ENCODE measurements at places on chromosomes 13 and 19.

DNA sequence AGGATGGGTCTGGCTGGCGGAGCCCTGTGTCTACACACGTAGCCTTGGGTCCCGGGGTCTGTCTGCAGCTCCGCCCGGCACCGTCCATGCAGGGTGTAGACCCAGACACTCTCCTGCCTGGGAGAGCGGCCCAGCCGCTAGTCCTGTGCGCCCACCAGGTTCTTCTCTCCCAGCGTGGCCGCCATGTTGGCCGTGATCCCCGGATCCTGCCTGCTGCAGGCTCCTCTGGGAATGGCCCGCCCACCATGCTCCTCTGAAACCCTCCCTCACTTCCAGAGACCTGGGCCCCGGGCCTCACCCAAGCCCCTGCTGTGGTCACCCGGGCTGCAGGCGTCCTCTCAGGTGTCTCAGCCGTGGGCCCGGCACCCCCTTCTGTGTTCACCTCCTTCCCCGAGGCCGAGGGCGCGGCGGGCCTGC, 57.7 kb upstream of the MCF2L start:
- DNase-seq: no peak

DNA sequence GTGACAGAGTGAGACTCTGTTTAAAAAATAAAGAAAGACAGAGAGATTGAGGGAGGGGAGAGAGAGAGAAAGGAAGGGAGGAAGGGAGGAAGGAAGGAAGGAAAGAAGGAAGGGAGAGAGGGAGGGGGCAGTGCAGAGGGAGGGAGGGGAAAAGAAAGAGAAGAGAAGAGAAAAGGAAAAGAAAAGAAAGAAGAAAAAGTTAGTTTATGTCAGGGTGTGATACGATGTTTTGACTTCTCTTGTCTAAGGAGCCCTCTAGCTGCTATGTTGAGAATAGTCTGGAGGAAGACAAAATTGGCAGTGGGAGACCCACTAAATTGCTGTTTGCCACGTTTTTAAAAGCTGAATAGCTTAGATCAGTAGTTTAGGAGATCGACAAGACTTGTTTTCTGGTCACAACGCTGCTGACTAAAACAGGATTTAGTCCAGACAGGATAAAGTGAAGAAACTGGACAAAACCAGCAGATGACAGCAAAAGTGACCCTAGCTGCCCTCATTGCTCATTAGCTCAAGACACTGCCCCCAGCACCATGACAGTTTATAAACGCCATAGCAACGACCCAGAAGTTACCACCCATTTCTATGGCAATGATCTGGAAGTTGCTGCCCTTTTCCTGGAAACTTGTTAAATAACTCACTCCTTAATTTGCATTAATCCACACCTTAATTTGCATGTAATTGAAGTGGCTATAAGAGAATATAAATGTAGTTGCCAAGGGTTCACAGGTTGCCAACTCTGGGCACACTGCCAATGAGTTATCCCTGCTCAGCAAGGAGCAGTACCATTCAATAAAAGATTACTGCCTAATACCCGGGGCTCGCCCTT, 11.1 kb downstream of the TEX101 start:
- no peak for DNase-seq

DNA sequence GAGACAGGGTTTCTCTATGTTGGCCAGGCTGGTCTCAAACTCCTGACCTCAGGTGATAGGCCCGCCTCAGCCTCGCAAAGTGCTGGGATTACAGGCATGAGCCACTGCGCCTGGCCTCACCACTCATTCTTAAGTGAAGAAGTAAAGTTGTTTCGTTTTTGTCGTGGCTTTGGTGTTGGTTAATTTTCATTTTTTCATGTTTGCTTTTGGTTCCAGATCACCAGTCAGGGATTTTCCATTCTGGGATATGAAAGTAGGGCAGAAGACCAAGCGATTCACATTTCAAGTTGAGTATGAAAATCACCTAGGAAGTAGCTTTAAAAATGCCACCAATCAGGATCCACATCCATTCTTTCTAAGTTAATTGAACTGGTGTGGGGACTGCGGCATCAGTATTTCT, 289.9 kb downstream of the DIAPH3 start:
- DNase-seq: no peak

DNA sequence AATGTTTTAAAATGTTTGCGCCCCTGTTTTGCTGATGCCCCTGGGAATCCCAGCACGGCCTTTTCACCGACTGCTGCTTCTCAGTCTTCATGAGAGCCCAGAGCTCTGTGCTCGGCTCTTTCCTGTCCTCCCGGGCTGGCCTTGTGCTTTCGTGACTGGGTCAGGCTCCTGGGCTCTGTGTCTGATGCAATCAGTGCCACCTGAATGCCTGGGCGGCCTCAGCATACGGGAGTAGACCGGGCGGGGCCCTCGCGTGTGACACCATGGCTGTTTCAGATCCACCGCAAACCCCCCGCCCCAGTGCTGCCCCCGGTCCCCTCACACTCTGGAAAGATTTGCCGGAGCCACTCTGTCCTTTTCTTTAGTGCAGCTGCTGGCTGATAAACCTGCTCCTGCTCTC, 21.4 kb downstream of the PABPC3 start:
- no peak for DNase-seq

GRCh38 chr19:11475861-11476260, 5.0 kb downstream of the ELAVL3 start:
- no peak for DNase-seq

DNA sequence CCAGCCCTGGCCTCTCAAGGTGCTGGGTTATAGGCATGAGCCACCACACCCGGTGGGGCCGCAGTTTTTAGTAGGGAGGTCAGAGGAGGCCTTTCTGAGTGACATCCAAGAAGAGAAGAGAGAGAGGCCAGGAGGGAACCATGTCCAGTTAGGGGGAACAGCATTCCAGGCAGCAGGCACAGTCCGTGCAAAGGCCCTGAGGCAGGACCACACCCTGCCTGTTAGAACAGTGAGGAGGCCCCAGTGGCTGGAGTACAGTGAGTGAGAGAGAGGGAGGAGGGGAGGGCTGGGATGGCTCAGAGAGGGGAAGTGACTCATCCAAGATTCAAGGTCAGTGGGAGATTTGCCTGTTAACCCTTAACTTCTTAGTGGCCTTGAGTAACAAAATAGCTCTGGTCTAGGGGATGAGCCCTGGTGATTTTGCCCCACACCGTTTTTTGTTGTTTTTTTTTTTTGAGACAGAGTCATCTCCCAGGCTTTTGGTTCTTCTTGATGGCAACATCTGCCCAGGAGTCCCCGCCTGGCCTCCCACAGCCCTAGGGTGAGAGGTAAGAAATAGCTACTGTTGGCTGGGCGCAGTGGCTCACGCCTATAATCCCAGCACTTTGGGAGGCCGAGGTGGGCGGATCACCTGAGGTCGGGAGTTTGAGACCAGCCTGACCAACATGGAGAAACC, 2.7 kb upstream of the PLIN3 start:
- DNase-seq: peak; percentile 57

DNA sequence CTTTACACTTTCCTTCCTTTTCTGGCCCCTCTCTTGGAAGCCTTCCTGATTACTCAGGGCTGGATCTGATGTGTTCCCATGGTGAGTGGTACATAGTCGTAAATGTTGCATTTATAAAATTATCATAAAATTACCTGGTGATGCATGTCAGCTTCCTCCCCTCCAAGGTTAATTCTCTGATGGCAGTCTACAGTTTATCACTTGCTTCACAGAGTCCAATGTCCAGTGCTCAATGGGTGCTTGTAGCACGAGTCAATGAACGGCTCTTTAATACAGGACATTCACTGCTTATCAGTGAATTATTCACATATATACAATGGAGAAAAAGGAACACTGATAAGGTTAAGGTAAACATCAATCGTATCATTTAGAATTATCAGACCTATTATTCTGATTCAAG, 27.0 kb upstream of the OXGR1 start:
- no peak for DNase-seq

DNA sequence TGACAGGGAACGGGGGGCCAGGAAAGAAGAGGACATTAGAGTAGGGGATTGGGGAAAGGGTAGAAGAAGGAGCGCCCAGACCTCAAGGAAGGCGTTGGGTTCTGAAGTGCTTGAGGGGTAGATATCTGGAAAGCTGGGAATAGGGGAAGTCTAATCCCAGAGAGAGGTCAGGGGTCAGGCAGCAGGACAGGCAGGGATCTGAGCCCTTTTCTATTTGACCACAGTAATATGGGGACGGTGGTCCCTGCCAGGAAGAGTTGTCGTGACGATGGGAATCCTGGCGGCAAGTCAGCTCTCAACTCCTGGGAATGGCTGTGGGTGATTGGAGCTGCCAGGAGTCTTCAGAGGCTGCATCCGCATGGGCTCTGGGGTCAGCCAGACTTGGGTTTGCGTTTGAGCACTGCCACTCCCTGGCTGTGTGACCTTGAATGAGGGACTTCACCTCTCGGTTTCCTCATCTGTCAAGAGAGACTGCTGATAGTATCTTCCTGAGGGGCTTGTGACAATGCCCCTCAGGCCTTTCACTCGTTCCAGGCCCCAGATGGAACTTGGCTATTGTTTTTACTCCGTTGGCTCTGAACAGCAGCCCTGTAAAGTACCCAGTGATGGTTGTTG, 1.3 kb downstream of the AP2A1 start:
- no peak for DNase-seq

- no peak for DNase-seq
These were observed 397.6 kb upstream of the KLHL1 start for GRCh38 chr13:70505809-70506208.

DNA sequence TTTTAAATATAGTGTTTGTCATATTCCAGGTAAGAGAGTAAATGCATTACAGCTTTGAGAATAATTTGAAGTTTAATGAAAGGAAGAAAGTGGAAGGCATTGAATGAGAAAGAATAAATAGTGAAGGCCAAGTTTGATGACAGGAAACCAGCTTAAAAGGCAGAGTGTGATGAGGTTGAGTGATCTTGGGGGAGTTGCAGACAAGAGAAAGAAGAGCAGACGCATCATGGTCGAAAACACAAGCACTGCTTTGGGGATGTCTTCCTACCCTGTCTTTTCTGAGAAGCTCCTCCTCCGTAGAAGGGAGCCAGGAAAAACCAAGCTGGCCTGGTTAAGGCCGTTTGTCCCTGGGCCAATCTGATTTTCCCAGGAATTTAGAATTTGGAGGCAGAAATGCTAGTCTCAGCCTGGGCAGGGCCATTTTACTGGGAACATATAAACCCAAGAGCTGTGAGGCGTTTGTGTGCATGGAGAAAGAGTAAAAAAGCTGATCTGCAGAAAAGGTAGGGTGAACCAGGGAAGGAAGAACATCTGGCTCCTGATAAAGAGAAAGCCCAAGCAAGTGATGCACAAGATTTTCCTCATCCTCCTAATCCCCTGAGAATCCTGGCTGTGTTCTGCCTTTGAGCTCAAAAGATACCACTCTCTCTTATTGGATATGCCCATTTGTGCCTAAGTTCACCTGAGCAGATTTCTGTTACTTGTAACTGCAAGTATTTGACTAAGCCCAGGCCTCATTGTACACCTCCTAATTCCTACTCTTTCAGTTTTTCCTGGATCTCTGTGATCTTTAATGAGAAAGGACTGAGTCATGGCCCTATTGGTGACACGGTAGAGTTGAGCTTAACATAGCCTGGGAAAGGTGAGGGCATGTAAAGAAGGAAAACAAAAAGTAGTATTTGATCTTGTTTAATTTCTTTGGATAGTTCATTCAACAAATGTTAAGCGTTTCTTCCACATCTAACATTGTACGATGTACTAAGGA, 80.0 kb downstream of the WDFY2 start:
- DNase-seq: no peak

- no peak for DNase-seq
These were observed 42.1 kb downstream of the ATP11A start for GRCh38 chr13:112731667-112732616.

DNA sequence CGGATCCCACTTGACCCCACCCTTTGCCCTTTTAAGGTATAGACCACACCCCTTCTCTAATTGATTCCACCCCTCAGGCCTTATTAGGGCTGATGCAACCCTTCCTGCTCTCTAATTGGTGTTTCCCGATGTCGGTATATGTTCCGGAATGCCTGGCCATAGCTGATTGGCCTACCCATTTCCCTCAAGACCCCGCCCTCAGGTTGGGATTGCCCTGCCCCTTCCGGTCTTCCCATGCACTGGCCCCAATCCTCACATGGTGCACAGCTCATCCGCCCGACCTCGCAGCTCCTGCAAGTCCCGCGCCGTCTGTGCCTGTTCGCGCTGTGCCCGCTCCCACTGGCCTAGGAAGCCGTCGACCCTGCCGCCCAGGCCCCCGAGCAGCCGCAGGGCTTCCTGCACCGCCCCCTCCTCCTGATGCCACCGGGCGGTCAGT, 18.1 kb downstream of the TSKS start:
- DNase-seq: no peak

- DNase-seq: no peak
These were observed 14.5 kb downstream of the ARHGEF7 start for GRCh38 chr13:111129465-111130115.

DNA sequence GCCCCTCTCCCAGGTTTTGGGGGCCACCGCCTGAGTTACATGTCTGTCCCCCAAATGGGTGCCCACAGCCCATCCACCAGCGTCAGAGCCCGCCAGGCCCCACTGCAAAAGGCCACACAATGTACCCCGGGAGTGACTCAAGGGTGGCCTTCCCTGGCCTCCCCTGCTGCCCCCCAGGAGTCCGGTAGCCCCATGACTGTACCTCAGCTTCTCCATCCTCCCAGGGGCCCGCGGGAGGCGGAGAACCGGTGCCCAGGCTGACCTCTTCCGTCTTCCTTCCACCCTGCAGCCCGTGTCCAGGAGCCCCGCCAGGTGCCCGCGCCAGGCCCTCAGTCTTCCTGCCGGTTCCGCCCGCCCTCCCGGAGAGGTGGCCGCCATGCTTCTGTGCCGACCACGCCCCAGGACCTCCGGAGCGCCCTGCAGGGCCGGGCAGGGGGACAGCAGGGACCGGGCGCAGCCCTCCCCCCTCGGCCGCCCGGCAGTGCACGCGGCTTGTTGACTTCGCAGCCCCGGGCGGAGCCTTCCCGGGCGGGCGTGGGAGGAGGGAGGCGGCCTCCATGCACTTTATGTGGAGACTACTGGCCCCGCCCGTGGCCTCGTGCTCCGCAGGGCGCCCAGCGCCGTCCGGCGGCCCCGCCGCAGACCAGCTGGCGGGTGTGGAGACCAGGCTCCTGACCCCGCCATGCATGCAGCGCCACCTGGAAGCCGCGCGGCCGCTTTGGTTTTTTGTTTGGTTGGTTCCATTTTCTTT, 10.3 kb downstream of the CBARP start:
- no peak for DNase-seq

GRCh38 chr13:111913761-111914140, 153.2 kb upstream of the SOX1 start:
- DNase-seq: peak; percentile 25

- no peak for DNase-seq
These were observed 16.3 kb downstream of the MBNL2 start for GRCh38 chr13:97238432-97238831.

- no peak for DNase-seq
These were observed 643.9 kb downstream of the TBC1D4 start for GRCh38 chr13:74838096-74838495.

DNA sequence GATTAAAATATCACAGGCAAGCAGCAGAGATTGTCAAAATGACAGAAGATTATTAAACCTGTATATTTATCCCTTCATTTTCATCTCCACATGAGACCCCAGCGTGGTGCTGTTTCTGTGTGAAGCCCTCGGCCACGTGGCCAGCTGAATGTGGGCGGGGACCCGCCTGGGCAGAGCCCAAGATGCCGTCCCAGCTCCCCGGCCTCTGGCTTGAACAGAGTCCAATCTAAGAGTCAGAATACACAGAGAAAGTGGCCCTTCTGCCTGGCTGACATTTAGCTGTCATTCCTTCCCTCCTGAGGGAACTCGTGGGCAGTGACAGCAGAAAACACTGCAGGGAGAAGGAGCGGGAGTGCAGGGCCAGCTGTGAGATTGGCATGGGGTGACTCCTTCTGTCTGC, 34.9 kb upstream of the UQCRFS1 start:
- no peak for DNase-seq

- DNase-seq: no peak
These were observed 8.3 kb upstream of the SHISA7 start for GRCh38 chr19:55451163-55451964.
